ENCODE measurements at places on chromosomes 2 and 18.

DNA sequence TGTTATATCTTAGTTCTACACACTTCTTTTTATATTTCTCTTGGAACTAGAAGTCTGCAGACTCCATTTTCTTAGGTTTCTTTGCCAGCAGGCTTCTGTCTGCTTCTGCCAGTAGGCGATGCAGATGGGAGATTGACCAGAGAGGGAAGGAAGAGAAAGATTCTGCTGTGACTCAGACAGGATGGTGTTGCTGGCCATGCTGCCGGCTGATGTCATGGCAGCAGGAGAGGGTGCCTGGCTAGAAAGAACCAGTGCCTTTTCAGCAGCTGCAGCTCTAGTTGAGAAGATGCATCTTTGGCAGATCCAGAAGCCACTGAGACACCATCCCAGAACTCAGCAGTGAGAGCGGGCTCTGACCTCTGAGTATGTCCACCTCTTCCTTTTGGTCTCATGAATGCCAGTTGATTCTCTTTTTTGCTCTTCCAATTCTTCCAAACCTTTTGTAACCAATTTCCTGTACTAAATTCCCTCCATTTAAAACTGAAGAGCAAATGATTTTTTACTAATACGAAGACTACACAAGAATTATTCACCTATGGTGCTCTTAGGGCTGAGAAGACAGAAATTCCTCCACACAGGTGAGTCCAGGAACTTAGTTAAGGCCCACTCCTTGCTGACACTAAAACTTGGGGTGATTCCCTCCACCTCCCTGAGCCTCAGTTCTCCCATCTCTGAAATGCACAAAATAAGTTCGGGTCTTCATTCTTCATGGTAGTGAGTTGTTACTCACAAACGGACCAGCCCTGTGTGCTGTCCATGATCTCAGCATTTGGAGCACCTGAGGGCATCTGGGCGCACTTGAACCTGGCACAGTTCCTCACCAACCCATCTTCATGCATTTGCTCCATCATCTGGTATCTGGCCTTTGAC lies 200.7 kb downstream of the MYCN start:
- DNase-seq, result no peak

DNA sequence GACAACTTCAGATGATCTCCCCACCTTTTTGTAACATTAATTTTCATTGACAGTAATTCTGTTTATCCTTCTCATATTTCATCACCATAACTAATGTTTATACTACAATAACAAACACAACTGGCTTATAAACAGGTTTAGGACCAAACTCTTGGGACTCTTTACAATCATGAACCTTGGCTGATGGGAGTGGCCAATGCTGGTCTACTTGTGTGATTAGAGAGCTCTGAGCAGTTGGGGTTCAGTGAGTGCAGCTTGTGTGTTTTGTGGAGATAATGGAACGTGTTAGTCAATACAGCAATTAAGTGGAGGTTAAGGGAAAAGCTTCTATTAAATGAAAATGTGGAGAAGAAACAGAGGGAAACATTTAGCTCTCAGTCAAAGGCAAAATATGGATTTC lies 207.1 kb downstream of the SPAG16 start:
- DNase-seq, result no peak

DNA sequence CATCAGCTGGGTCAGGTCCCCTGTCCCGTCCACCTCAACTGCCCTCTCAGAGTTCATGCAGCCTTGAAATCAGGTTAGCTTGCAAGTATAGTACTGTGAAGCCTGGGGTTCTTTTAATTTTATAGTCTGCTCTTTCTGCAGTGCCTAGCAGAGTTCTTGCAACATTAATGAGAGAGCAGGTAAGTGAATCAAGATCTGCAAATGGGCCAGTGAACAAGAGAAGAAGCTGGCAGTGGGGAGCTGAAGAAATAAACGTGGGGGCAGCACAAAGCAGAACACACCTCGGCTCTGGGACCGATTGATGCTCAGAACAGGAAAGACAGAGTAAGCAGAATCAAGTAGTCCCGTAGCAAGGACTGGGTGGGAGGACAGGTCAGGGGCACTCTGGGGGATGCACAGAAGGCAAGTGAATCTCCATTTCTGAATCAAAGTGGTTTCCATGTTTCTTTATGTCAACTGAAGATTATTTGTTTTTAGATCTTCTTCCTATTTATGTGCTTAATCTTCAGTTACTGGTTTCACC lies 675.5 kb downstream of the RNF144A start:
- no peak for DNase-seq

DNA sequence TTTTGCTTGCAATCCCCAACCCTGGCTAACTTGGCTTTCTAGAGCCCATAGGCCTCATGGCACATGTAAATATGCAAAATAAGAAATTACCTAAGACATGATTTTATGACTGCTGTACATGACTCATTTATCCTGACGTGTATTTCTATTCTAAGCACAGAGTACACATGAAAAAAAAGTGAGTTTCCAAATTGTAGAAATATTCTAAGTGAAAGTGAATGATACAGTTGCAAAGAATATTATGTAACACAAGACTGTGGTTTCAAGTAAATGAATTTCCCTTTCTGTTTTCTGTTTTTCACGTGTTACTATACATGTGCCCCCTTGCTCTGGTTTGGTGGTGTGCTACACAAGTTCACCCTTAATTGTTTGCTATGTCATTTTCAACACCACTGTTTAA lies 162.4 kb downstream of the LRP1B start:
- no peak for DNase-seq

DNA sequence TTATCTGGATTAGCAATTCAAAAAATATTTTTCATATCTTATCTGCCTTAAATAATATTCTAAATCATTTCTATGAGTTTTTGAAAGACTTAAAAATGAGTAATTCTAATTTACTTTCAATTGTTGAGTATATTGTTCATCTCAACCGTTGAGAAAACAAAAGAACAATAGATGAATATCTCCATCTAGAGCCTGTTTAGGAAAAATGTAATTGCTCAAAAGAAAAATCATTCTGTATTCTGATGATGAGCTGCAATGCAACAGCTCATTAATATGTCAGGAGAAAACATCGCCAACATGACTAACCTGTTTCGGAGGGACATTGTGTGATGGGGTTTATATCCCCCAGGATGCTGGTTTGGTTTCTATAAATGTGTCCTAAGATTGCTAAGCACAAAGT lies 417.6 kb downstream of the SUCLG1 start:
- no peak for DNase-seq

GRCh38 chr2:152198499-152198898 lies 22.9 kb upstream of the STAM2 start:
- DNase-seq, result no peak

- DNase-seq, result no peak
Measured at GRCh38 chr2:204051476-204051875, 114.9 kb downstream of the ICOS start.

DNA sequence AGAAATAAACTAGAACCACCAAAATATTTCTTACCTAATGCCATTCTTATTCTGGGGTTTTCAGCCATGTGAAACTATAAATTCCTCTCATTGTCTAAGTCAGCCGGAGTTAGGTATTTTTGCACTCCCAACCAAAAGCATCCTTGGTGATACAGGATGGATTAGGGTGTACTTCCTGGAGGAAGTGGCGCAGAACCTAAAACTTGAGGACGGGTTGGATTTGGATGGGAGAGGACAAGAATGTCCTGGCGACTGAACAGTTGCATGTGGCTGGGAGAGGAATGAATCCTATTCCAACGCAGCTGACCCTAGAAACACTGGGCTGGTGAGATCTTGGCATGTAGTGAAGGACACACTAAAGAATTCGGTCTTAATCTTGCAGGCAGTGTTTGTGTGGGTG lies 58.5 kb downstream of the E2F6 start:
- no peak for DNase-seq

DNA sequence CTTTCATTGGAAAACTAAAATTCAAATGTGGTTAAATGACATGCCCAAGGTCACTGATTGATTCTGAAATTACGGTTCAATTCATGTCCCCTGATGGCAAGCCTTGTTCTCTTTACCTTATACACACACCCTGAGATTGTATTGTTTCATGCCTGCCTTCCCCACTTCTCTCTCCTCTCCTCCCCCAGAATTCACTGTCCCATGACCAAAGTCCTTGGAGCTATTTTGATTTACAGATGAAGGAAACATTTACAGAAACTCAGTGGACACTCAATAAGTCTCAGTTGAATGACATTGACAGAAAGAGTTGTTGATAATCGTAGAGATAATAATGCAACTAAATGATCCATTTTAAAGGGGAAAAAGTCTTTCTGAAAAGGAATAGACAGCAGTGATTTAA lies 33.1 kb upstream of the SIX2 start:
- no peak for DNase-seq

Measured in stimulated activated CD4-positive, alpha-beta T cell treated with anti-CD3 and anti-CD28 coated beads, TNF-alpha, amount 100 ng/mL, for 4 hours (primary cell).